ENCODE measurements at places on chromosomes 7 and 10. TPM values are rescaled to one million over a fixed set of nuclear protein-coding genes. Genes with fewer than 3 reads are reported as not detected.

DNA sequence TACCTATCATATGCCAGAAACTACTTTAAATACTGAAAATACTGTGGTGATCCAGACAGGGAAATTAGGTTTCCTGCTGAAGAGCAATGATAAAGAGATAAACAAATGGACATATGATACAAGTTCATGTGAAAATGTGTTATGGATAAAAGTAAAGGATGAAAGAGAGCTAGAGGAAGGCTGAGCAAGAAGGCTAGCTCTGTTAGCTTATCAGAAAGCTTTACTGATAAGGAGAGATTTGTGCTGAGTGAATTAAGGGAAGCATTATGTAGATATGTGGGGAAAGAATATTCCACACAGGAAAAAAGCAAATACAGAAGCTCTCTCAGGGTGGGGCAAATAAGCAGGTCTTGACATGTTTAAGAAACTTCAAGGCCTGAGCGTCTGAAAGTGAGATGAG, 308.4 kb downstream of the HDAC9 start:
- no peak for DNase-seq

- DNase-seq, result no peak
Observed at GRCh38 chr10:21954132-21954531, 49.4 kb downstream of the DNAJC1 start.

KIAA1217 gene
- total RNA-seq, result 39.3 TPM

CPEB3 gene
- total RNA-seq, result 1.2 TPM

C7orf57 gene
- 2.6 TPM for total RNA-seq

DNA sequence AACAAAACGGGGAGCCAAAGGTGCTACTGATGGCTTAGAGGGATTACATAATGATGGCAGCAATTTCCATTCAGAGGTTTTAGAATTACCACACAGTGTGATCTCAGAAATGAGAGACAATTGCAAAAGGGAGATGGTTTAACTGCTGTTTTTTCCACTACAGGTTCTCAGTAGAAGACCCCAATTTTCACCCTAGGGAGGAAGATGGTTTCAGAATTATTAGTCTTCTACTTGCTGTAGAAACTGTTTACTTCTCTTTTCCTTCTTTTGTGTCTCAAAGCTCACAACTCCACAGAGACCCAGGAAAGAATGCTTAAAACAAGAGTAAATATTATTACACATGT, 226.5 kb downstream of the INHBA start:
- DNase-seq, result no peak

GRCh38 chr10:26870766-26871165, 10.0 kb upstream of the ABI1 start:
- no peak for DNase-seq

SPDYE6 gene
- not detected for total RNA-seq

GRCh38 chr10:35079763-35080162, 10.4 kb downstream of the CUL2 start:
- DNase-seq, result peak; percentile 70
